ENCODE measurements at places on chromosomes 7 and 10.

GRCh38 chr7:144379776-144380384, 23.6 kb downstream of the NOBOX start:
- DNase-seq, result no peak

- no peak for DNase-seq
These were observed 141.7 kb upstream of the CCDC6 start for GRCh38 chr10:60048091-60048501.

DNA sequence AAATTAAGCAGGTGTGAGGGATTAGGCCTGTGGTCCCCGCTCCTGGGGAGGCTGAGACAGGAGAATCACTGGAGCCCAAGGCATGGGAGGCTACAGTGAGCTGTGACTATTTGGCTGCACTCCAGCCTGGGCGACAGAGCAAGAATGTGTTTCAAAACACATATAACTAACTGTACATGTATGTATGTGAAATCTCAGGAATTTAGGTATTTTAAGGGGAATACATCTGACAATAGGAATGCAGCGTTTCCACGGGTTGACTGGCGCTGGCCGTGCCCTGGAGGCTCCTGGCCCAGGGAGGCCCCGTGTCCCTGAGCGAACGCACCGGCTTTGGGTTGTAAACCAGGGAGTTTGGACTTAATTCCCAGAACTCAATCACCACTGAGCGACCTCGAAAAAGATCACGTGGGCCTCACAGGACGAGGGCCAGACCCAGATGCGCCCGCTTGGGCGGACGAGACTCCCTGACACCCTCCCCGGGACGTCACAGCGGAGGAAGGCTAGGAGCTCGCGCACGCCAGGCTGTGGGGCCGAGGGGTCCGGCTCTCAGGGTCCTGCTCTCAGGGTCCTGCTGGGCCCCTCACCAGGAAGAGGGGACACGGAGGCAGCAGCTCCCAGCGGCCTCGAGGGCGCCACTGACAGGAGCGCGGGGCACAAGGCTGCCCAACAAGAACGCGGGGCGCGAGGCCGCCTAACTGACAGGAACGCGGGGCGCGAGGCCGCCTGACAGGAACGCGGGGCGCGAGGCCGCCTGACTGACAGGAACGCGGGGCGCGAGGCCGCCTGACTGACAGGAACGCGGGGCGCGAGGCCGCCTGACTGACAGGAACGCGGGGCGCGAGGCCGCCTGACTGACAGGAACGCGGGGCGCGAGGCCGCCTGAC, 18.4 kb downstream of the PTPRN2 start:
- no peak for DNase-seq

- no peak for DNase-seq
These were observed 160.1 kb downstream of the FZD1 start for GRCh38 chr7:91424371-91424770.

DNA sequence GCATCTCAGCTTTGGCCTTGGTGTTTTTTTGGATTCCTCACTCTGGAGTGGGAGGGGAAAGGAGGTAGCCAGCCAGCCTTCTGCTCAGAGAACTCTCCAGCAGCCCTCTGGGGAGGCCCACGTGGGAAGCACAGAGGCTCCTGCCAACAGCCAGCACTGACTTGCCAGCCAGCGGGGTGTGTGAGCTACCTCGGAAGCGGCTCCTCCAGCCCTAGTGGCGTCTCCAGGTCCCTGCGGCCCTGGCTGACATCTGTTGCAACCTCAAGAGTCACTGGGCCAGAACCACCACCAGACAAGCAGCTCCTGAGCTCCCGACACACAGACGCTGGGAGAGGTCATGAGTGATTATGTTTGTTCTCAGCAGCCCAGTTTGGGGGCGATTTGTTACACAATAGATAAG, 180.2 kb upstream of the FZD8 start:
- no peak for DNase-seq

GRCh38 chr7:7018290-7018689, 164.1 kb upstream of the C1GALT1 start:
- DNase-seq, result no peak

GRCh38 chr7:139055674-139056073, 19.8 kb upstream of the ZC3HAV1L start:
- no peak for DNase-seq

GRCh38 chr7:101707587-101707986, 78.5 kb upstream of the MYL10 start:
- no peak for DNase-seq

GRCh38 chr7:48441848-48442492, 270.7 kb downstream of the ABCA13 start:
- no peak for DNase-seq
